Left lung (tissue), 14 donors: ENCODE measurements at places on chromosomes 1 and 21. TPM values are rescaled to one million over a fixed set of nuclear protein-coding genes. Genes with fewer than 3 reads are reported as not detected.

GRCh38 chr1:30600258-30600657, 123.1 kb downstream of the MATN1 start:
- no peak for DNase-seq

DNA sequence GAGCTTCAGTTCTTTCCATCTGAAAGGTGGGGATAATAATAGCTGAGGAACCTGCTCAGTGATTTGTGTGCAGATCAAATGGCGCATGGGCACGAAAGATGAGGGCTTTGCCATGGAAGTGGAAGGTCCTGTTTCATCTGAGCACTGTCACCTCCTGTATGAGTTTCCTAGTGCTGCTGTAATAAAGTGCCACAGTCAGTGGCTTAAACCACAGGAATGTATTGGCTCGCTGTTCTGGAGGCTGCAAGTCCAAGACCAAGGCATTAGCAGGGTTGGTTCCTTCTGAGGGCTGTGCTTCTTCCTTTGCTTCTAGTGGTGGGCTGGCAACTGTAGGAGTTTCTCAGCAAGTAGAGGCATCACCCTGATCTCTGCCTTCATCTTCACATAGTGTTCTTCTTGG, 51.1 kb upstream of the RBM15 start:
- no peak for DNase-seq

DNA sequence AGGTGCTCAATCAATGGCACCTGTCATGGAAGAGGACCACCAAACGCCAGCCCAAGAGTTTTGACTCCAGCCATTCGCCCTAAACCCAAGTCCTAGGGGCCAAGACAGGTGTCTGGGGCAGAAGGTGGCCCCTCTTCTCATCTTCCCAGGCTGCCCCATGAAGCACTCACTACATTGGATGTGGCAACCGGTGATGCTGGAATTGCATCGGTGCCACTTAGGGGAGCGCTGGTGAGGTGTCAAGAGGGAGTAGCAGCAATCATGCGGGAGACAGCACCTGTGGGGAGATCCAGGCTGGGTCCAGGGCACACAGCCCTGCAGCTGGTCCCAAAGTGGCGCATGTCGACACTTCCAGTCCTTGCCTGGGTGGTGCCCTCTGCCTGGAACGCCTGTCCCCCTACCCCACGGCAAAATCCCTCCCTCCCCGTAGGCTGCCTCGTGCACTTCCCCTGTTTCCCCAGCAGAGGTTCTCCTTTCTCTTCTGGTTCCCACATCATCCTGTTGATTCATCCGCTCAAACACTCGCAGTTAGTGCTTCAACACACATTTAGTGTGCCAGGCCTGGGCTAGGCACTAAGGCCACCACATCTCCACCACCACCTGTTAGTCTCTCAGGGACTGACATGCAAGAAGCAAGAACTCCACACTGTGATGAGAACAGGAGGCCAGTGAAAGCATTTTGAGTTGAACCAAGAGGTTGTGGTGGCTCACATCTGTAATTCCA, 18.5 kb downstream of the PLA2G2D start:
- no peak for DNase-seq

DNA sequence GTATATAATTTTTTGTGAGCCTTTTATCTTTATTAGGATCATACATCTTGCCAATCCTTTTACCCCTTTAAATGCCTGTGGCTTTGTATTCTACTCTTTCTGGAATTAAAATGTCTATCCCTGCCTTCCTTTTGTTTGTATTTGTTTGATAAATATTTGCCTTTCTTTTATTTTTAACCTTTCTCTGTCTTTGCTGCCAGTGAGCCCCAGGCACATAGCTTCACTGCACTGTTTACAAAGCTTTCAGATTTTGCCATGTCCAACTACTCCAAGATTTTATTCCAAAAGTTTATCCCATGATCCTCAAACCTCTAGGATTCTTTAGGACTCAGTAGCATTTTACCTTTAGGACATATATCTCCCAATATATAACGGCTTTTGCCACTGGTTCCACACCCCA, 281.2 kb downstream of the PAPPA2 start:
- DNase-seq = no peak

DNA sequence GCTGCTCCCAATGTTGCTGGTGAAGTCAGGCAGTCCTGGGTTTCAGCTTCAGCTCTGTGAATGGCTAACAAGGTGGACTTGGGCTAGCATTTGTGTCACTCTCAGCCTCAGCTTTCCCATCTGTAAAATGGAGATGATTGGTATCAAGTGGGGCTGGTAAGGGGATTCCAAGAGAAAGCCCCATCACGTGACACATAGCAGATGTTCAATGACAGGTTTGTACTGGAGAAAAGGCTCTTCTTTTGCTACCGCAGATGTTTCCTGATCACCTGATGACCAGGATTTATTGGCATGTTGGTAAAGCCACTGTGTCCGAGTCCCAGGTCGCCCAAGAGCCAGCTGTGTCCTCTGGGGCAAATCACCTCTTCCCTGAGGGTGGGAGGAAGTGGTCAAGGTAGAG, 335.0 kb downstream of the MATN1 start:
- no peak for DNase-seq

- no peak for DNase-seq
These were observed 89.5 kb upstream of the GREM2 start for GRCh38 chr1:240701412-240701811.

DNA sequence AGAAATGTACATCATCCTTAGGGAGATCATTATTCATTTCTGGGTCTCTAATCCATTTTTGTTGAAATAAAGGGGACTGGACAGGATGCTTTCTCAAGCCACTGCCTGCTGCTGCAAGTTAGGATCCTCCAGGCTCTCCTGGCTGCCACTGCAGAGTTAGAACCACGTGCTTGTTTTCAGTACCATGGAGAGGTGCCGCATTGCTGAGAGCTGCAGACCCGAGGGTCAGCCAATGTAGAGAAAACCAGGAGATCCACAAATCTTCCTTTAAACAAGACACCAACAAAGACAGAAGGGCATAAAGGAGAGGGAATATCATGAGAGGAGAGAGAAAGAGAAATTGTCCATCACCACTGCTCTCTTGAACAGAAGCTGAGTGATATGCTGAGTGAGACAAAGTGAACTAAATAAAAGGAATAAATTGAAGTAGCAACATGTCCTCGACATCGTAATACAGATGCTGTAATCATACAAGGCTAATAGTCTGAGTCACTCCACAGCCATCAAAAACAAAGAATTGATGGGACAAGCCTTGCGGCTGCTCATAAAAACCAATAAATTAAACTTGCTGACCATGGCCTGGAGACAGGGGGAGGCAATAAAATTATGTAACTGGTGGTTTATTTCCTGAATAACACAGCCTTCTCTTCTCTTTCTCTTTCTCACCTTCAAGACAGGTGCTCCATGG, 255.7 kb downstream of the OMA1 start:
- DNase-seq = peak; percentile 63

GRCh38 chr21:21952566-21952965, 954.4 kb downstream of the NCAM2 start:
- DNase-seq = no peak

DNA sequence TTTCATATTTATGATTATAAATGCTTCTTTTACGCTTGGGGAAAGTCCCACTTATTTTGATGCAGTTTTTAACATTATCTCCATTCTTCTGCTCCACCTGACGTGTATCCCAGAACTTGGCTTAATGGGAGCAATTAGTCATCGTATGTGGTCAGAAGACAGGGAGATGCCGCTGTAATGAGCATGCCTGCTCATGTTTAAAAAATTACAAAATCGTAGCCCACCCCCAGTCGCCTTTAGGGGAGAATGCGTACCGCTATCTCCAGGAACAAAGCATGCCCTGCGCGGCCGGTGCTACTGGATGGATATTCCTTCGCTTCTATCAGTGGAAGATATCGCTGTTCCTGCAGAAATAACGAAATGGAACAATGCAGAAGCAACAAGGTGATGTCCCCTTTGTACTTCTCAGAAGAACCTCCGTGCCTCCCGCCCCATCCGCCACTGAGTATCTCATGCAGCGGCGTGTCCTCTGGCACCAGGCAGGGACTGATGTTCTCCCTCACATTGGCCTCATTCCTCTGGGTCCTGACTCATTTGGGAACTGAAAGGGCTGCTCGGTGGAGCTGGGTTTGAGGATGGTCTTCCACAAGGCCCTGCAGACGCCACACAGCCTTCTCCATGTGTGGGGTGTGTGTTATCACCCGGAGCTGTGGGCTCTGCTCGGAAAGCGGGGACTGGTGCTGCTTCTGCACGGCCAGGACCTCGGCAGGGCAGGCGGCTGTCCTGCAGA, 116.3 kb upstream of the COL6A1 start:
- no peak for DNase-seq

- DNase-seq = no peak
These were observed 63.1 kb upstream of the GPR88 start for GRCh38 chr1:100474834-100475233.

The MPZL1 gene
- 118 TPM for polyA plus RNA-seq

GRCh38 chr1:90831910-90832309, 114.8 kb upstream of the BARHL2 start:
- DNase-seq = no peak

DNA sequence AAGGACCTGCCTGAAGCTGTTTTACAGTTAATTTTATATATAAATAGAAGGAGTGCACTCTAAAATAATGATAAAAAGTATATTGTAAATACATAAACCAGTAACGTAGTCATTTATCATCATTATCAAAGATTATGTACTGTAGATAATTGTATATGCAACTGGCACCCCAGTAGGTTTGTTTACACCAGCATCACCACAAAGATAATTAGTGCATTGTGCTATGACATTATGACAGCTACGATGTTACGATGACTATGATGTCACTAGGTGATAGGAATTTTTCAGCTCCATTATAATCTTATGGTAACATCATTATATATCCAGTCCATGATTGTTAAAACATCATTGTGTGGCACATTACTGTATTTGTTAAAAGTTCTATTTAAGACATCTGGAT, 185.2 kb downstream of the LBR start:
- no peak for DNase-seq

DNA sequence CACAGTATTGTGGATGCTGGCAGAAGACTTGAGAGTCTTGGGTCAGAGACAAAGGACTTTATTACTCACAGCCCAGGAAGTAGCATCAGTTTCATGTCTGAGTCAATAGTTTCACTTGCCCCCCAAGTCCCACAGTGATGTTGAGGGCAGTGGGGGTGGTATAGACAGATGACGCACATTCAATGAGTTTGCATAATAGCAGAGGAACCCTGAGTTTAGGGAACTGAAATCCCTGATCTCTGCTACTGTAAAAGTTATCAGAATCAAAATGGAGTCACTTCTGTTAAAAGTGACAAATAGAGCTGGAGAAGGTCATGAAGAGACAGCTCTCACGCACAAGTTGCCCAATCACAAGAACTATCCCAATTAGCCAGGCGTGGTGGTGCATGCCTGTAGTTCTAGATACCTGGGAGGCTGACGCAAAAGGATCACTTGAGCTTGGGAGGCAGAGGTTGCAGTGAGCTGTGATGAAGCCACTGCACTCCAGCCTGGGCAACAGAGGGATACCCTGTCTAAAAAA, 11.5 kb upstream of the HCRTR1 start:
- no peak for DNase-seq

DNA sequence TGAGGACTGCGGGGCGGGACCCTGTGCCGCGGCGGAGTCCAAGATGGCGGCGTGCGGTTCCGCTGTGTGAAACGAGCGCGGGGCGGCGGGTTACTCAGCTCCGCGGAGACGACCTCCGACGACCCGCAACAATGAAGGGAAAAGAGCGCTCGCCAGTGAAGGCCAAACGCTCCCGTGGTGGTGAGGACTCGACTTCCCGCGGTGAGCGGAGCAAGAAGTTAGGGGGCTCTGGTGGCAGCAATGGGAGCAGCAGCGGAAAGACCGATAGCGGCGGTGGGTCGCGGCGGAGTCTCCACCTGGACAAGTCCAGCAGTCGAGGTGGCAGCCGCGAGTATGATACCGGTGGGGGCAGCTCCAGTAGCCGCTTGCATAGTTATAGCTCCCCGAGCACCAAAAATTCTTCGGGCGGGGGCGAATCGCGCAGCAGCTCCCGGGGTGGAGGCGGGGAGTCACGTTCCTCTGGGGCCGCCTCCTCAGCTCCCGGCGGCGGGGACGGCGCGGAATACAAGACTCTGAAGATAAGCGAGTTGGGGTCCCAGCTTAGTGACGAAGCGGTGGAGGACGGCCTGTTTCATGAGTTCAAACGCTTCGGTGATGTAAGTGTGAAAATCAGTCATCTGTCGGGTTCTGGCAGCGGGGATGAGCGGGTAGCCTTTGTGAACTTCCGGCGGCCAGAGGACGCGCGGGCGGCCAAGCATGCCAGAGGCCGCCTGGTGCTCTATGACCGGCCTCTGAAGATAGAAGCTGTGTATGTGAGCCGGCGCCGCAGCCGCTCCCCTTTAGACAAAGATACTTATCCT, 430 bp downstream of the RBM15 start:
- DNase-seq = peak; percentile 88

GRCh38 chr1:207857447-207857846, 53.5 kb downstream of the CD34 start:
- DNase-seq = no peak

The TMIGD3 gene
- polyA plus RNA-seq = 0.79 TPM

- DNase-seq = no peak
These were observed 13.5 kb downstream of the ASAP3 start for GRCh38 chr1:23470282-23471070.

The CSF3R gene
- 8.5 TPM for polyA plus RNA-seq

DNA sequence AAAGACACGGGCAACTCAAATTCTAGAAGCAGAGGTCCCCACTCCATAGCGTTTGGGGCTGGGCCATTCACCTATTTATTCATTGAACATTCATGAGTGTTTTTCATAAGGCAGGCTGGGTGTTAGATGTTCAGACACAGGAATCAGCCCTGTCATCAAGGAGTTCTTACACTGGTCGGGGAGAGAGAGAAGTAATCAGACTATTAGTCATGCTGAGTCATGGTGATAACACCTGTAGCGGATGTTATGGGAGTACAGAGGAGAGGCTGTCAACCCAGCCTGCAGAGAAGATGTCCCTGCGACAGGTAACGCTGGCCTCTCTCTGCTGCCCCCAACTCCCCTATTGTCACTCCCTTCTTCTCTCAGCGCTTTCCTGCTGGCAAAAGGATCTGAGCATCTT, 17.2 kb downstream of the LY9 start:
- DNase-seq = no peak

The EPS15 gene
- polyA plus RNA-seq = 49.5 TPM

DNA sequence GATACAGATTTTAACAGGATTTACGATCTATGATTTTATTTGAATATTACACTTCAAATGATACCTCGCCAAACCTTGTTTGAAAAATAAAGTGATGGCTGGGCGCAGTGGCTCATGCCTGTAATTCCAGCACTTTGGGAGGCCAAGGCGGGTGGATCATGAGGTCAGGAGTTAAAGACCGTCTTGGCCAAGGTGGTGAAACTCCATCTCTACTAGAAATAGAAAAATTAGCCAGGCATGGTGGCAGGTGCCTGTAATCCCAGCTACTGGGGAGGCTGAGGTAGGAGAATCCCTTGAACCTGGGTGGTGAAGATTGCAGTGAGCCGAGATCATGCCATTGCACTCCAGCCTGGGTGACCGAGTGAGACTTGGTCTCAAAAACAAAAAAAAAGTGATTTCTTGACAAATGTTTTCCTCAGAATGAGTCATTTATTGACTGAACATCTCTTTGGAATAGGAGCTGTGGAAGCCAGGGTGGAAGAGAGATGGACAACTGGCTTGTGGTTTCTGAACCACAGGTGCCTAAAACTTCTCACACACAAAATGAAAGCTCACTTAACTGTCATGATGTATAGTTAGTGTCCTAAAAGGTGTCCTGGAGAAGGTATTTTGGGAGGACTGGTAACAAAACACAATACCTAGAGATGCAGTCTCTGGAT, 11.9 kb downstream of the PKNOX1 start:
- DNase-seq = no peak
